H1 (cell line): ENCODE measurements at places on chromosomes 5 and 9. TPM values are rescaled to one million over a fixed set of nuclear protein-coding genes. Genes with fewer than 3 reads are reported as not detected.

- no peak for DNase-seq
- no peaks in the 10 kb centered on the region for H3K36me3 ChIP-seq
- H3K4me1 ChIP-seq = no peaks in the 10 kb centered on the region
- no peak overlapping the region for H3K4me3 ChIP-seq
- no peaks in the 10 kb centered on the region for H3K27me3 ChIP-seq
Observed at GRCh38 chr5:61320860-61321259, 11.2 kb upstream of the ZSWIM6 start.

DNA sequence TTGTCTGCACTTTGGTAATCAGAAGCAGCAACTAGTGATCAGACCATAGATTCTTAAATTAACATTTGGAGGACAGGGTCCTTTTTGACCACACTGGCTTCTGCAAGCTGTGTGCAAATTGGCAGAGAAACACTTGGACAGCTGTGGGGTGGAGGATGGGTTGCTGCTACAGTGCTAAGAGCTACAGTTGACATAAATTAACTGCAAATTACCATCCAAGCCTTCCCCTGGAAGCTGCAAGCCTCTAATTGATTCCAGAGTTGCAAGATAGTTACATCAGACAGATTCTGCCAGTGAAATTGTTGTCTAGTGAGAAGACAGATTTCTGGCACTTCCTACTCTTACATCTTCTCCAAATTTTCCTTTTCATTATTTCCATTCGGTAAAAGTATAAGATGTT lies 517.7 kb downstream of the DIRAS2 start:
- DNase-seq = no peak
- no peaks in the 10 kb centered on the region for H3K4me1 ChIP-seq
- no peak overlapping the region for H3K4me3 ChIP-seq
- H3K36me3 ChIP-seq = no peaks in the 10 kb centered on the region

DNA sequence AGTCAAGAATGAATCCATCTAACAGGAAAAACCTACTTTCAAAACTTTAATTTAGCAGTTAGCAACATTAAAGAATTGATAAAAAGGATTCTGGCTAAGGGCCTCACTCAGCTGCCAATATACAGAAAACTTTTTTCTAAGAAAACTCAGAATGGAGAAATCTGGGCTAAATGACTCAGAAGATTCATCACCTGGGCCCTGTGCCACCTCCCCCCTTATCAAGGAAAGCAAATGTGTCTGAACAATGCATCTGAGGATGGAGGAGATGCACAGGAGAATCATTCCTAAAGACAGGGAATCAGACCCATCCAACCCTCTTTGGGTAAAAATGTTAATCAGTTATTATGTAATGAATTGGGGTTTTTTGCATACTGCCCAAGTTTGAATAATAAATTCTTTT lies 592.0 kb upstream of the DMAC1 start:
- H3K27me3 ChIP-seq = no peaks in the 10 kb centered on the region
- no peak overlapping the region for H3K27ac ChIP-seq
- no peak for DNase-seq
- peaks cover 2% of the 10 kb centered on the region for H3K4me1 ChIP-seq

Gene DDX4
- total RNA-seq = 0.15 TPM in 1 of 2 replicates, not detected in the other

GRCh38 chr9:37468620-37469019 lies 3.4 kb upstream of the ZBTB5 start:
- no peak overlapping the region for H3K27ac ChIP-seq
- no peaks in the 10 kb centered on the region for H3K36me3 ChIP-seq
- H3K4me1 ChIP-seq = peaks cover 4% of the 10 kb centered on the region

DNA sequence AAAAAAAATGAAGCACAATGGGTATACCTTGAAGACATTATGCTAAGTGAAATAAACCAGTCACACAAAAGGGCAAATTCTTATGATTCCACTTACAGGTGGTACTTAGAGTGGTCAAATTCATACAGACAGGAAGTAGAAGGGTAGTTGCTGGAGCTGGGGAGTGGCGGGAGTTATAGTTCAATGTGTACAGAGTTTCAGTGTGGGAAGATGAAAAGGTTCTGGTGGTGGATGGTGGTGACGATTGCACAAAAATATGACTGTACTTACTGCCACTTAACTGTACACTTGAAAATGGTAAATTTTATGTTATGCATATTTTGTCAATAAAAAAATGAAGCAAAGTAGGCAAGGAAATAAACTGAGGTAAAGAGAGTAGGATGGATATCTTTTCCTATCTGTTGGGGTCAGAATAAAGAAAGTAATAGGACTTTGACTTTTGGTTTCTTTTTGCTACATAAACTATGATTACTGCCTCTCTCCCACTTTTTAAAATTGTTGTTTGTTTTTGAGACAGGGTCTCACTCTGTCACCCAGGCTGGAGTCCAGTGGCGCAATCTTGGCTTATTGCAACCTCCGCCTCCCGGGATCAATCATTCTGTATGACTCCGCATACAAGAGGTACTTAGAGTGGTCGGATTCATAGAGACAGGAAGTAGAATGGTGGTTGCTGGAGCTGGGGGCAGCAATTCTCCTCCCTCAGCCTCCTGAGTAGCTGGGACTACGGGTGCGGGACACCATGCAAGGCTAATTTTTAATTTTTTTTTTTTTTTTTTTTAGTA lies 4.0 kb upstream of the PSAT1 start:
- H3K27me3 ChIP-seq = no peaks in the 10 kb centered on the region
- no peak overlapping the region for H3K27ac ChIP-seq
- DNase-seq = no peak
- H3K4me3 ChIP-seq = no peak overlapping the region
- no peaks in the 10 kb centered on the region for H3K36me3 ChIP-seq

Gene TLX3
- total RNA-seq = not detected in 2 replicates
